Activated CD4-positive, alpha-beta T cell treated with anti-CD3 and anti-CD28 coated beads for 4 hours (primary cell): ENCODE measurements at places on chromosomes 4 and X.

DNA sequence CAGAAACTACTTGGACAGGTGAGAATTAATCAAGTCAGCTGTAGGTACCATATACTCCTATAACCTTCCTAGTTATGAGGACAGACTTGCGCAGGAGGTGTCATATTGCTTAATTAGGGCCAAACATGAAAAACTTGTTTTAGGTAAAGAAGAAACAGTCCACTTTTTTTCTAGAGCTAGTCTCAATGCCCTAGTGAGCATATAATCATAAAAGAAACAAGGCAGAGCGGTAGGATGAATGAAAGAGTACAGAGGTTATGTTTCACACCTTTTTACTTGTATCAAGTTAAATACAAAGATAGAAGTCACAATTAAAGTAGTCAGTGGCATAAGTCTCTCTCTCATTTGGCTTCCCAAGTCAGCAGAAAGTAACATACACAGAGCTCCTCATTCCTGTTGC is 88.9 kb downstream of the RPS6KA6 start:
- DNase-seq: no peak

DNA sequence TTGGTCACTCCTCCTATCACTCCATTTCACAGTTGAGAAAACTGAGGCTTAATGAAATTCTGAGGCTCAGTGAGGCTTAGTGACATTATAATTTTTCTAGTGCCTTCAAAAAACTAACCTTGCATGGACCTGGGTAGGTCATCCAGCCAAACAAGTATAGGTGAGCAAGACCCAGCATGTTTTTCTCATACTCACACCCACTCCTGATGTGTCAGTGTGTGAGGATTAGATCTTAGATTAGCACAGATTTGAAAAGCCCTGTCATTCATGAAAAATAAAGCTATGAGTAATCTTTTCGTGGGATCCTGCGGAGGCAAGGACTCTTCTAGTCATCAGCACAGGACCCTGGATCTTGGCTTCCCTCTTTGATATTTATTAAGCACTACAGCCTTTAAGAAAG is 146.7 kb downstream of the CHIC2 start:
- DNase-seq: no peak

DNA sequence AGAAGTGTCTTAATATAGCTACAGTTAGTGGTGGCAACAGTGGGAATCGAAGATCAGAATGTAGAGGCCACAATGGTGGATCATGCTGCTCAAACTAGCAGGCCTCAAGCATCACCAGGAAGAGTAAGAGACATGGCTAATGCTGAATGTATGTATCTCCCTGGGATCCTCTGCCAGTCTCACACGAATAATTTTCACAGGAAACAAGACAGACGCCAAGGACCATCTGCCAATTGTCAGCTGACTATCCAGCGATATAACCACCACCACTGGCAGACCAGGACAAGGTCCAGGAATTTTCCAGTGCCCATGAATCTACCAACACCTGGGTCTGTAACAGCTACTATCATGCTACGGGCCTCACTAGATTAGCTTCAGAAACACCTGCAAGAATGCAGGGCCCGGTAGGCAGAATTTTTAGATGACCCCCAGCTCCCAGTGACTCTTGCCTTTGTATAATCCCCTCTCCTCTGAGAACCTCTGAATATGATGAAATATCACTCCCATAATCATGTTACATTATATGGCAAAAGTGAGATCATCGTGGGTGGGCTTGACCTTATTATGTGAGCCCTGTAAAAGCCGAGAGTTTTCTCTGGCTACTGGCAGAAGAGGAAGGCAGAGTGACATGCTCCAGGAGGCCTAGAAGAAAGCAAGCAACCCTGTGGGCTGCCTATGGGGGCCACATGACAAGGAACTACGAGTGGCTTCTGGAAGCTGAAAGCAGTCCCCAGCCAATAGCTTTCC is 429.8 kb downstream of the BCOR start:
- DNase-seq: no peak

DNA sequence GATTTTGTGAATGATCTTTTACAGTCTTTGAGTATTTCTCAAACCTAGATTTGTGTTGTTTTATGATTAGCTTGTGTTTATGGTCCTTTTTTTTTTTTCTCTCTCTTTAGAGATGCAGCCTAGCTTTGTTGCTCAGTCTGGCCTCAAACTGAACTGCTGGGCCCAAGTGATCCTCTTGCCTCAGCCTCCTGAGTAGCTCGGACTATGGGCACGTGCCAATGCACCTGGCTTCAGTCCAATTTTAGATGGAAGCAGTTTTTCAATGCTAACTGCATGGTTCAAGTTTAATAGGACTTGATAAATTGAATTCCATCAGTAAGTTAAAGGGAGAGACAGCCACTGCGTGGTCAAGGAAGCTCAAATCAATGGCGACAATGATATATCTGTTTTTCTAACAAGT is 3.8 kb upstream of the FGG start:
- DNase-seq: no peak

GRCh38 chrX:53795576-53795975 is 109.1 kb upstream of the HUWE1 start:
- DNase-seq: no peak

- no peak for DNase-seq
These were observed 270.6 kb upstream of the GK2 start for GRCh38 chr4:79678472-79679202.

DNA sequence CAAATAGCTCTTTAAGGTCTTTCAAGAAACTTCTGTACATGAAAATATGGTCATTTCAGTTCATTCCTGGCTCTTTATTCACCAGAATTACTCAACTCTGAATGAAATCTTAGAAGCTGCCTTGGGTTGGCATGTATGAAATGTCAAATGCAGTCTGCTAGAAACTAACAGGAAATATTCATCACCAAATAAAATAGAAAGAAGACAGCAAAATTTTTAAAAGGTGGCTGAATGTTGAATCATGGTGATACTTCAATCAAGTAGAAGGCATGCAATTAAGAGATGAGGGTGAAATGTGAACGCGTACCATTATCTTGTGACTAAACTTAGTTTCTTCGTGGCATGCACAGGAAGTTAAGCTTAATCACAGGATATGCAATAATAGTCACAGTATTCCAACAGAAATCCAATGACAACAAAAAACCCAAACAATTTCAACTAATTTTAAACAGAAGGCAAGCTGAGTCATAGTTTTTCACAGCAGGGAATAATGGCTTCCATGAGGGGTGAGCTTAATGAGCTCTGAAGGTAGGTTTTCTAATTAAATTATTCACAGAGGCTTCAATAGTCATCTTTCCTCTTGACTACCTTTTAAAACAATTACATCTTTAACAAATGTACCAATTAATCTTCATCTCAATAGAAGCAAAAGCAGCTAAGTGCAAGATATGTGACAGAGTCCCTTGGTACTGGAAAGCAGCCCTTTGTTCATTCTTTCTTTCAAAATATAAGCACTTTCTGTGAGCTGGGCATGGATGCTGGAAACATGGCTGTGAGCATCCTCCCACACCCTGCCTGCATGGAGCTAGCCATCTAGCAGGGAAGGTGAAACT is 44.5 kb downstream of the SCFD2 start:
- DNase-seq: no peak

DNA sequence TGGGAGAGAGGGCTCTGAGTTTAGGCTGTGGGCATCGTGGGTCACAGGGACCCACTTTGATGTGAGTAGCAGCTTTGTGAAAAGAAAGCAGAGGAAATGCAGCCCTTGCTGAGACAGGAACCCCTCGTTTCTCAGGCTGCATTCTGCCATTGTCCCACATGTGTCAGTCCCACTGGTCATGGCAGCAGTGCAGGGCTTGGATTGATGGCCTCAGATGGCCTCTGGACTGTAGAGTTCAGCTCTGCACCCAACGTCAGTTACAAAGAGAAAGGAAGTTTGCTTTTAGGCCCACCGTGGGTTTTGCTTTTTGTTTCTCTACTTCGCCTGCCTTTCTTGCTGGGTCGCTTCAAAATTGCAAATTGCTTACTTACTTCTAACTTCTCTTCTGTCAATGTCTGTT is 248.3 kb upstream of the KLF3 start:
- no peak for DNase-seq

- DNase-seq: no peak
These were observed 24.9 kb downstream of the CCDC149 start for GRCh38 chr4:24887881-24888430.

- no peak for DNase-seq
These were observed 94.6 kb downstream of the COX18 start for GRCh38 chr4:72974694-72975487.

- no peak for DNase-seq
These were observed 8.8 kb downstream of the MID1 start for GRCh38 chrX:10611441-10612090.

DNA sequence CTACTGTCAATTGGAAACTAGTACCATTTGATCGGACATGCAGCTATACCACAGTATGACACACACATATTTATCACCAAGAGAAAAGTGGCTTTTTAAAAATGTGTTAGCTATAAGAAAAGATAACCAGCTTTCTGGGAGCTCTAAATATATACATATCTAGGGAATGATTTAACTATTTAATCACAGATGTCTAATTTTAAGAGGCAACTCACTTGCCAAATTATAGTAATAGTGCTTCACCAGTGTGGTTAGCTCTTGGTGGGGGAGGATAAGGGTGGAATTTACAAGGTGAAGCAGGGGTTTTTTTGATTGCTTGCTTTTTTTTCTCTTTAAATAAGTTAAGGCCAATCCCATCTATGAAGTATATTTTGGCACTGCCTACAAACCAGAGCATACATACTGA is 547.7 kb upstream of the DIPK2B start:
- no peak for DNase-seq

DNA sequence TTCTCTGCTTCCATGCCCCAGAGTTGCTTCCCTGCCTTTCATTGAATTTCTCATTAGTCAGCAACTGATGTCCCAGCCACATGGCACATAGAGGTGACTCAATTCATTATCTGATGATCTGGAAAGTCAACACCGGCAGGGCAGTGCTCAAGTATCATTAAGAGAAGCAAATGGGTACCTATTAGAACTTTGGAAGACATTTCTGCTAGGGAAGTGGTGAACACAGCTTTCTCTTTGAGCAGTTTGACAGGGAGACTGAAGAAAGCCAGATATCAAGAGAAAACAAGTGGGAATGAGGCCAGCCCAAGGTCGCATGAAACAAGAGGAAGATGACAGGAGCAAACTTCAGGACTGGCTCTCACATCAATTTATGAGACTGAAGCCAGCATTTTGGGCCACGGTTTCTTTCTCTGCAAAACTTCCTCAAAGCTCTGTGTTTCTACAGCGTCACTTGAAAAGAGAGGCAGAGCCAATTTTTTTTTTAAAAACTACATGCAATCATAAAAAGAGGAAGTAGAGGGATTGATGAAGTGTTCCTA is 108.3 kb upstream of the RPS6KA3 start:
- DNase-seq: no peak

DNA sequence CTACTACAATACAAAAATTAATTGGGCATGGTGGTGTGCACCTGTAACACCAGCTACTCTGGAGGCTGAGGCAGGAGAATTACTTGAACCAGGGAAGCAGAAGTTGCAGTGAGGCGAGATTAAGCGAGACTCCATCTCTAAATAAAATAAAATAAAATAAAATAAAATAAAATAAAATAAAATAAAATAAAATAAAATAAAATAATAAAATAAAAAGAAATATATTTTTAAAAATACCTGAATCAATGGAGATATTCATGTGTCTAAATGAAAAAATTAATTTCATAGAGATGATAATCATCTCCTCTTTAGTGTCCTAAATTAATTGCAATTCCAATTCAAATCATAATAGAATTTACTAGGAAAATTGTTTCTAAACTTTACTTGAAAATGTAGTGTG is 406.1 kb upstream of the POU3F4 start:
- no peak for DNase-seq

- DNase-seq: no peak
These were observed 17.2 kb downstream of the RXFP1 start for GRCh38 chr4:158538911-158539310.

DNA sequence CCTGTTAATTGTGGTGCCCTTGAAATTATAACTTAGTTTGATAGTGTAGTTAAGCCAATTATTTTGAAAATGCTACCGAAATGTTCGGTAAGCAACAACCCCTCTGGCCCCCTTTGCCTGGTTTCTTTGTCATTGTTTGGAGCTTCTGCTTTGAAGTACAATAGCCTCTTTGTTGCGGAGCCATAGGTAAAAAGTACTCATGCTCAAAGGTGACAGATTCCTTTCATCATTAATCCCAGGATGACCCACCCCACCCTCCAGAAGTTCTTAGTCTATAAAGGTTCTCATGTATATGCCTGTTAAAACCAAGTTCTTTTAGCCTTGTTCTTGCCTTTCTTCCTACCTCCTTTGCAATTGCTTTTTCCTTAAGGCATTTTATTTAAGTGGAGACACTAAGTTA is 42.4 kb upstream of the SMARCAD1 start:
- no peak for DNase-seq

DNA sequence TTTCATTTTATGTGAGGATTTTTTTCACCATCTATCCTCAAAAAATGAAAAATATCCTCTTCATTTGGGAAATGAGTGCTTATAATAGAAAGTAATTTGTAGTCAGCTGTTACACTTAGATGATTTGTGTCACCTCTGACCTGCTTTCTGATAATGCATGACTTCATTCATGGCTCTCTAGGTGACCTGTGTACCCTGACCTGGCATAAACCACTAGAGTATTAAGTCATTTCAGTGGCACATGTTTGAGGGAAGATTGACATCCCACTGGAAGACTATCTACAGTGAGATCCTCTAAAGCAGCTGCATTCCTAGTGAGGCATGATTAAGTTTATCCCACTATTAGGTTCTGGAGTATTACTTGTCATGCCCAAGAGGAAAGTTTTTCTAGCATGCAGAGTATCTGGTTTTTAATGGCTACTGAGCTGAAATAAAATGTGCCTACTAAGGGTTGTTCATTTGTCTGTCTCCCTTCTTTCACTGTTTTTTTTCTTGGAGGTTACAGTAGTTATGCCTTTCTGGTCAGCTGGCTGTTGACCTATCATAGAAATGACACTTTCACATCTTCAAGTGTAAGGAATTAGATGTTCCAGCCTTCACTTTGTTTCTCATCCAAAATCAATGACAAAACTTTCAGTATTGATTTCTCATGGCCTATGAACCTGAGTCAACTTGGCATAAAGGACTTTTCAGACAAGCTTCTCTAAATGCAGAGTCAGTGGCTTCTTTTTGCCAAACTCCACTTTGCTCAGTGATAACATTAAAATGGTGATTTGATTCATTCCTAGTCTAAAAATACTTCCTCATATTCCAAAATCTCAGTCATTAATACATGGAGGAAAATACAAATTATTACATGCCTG is 33.1 kb downstream of the TET2 start:
- DNase-seq: no peak

DNA sequence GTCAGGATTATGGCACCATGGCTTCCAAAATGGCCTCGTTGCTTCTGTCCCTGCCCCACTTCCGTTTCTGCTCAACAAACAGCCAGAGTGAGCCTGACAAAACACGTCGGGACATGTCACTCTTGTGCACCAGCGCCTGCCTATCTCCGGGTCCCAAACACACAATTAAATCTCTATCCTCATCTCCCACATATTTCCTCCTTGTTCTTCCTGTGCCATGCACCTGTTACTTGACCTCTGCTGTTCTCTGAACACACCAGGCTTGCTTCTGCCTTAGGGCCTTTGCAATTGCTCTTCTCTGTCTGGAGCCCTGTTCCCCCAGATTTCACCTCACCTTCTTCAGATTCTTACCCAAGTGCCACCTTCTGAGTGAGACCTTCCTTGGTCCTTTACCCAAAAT is 12.7 kb upstream of the CD38 start:
- no peak for DNase-seq
